ENCODE measurements at places on chromosomes 12 and 14.

DNA sequence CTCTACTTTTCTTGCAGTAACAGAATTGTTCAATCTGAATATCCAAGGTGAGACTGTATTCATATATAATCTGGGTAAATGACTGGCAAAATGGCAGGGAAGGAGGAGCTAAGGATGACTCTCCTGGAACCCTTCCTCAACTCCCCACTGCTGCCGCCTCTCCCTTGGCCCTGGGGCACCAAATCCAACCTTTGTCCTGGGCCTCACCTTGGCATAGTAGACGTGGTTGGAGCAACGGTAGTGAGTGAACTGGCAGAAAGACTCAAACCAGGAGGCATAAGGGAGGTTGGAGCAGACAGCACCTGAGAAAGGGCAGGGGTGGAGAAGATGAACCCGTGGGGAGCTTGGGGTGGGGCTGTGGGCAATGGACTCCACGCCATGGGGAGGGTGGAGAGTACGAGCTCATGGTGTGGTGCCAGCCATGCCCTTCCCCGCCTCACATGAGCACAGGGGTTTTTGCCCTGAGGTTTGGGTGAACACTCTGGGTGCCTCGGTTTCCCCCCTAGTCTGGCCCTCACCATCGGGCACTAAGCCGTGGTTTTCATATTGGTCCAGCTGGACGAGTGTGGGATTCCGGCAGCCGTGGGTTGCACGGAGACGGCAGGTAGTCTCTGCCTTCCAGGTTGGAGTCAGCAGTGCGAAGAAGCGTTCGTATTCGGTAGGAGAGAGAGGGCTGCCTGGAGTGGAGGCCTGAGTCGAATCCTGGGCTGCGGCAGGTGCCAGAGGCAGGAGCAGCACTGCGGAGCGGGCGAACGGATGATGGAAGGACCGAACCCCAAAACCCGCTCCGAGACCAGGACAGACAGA is 753 bp downstream of the ACRBP start:
- DNase-seq = no peak

DNA sequence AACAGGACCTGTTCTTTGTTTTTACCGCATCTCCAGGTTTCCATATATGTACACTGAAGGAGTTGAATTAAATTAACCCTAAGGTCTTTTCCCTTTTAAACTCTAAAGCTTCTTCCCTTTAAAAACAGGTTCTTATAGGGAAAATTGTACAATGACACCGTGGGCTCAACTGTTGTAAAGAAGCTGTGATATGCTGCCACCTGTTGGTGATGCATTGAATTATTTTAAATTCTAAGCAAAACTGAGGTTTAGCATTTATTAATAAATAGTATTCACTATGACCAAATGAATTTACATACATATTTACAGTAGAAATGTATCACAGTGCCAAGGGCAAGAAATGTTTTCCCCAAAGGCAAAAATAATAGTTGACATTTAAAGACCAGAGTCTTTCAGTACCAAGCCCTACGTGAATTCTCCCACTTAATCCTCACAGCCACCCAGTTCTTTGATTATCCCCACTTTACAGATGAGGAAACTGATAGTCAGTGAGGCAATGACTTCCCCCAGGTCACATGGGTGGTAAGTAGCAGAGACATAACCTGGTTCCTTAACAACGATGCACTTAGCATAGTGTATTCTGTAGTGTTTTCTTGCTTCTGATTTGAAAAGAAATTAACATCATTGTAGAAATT is 35.7 kb upstream of the TMEM263 start:
- peak; percentile 53 for DNase-seq

DNA sequence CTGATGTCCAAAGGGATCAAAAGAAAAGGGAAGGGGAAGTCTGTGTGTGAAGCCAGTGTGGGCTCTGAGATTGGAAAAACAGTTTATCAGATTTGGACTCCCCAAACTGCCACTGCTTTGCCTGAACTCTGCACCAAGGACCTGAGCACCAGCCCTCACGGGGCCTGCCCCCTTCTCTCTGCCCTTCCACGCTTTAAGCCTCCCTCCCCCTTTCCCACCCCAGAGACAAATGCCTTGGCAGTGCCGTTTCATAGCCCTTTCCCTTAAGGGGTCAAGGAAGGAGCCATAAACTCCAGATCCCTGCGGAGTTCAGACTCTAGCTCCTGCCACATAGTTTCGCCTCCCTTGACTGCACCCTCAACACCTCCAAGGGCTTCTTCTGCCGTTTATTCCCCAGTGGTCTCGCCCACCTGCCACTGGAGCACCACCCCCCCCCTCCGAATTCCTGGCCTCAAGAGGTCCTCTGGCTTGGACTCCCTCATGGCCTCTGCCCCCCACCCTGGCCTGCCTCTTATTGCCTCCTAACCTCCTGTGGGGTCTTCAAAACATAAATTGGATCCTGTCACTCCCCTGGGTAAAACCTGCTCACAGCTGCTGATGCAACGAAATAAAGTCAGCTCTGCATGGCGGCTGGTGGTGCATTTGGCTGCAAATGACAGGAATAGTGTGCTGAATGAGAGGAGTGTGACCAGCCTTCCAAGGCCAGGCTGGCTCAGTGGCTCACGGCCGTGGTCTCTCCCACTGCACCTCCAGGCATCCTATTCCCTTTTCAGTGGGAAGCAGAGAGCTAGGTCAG is 18.8 kb downstream of the SLC25A29 start:
- no peak for DNase-seq

DNA sequence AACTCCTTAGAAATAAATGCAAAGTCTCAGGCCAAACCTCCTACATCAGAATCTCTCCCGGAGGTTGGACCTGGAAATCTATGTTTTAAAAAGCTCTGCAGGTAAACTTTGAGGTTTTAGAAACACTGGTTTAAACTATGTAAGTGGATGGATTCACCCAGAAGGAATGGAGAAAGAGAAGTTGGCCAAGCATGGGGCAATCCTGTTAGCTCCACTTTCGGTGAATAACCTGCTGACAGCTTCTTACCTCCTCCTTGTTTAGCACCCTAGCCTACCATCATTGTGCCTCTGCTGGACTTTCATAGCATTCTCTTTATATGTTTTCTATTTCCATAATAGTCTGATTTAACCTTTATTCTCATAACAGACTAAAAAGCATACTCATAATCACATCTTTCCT is 3.0 kb upstream of the ARHGDIB start:
- no peak for DNase-seq

DNA sequence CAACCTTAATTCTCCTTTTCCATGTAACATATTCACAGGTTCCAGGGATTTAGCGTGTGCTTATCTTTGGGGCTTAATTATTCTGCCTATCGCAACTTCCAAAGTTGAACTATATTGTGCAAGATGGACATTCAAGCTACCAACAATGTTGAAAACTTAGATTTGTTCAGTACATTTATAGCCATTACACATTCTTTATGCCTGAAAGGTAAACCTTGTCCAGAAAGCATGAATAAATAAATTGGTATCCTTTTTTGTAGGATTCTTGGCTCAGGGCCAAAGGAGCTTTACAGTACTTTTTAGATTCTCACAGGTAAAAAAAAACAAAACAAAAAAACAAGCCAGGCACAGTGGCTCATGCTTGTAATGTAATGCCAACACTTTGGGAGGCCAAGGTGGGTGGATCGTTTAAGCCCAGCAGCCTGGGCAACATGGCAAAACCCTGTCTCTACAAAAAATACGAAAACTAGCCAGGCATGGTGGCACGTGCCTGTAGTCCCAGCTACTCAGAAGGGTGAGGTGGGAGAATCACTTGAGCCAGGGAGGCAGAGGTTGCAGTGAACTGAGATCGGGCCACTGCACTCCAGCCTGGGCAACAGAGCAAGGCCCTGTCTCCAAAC is 3.3 kb downstream of the C12orf56 start:
- peak; percentile 74 for DNase-seq

DNA sequence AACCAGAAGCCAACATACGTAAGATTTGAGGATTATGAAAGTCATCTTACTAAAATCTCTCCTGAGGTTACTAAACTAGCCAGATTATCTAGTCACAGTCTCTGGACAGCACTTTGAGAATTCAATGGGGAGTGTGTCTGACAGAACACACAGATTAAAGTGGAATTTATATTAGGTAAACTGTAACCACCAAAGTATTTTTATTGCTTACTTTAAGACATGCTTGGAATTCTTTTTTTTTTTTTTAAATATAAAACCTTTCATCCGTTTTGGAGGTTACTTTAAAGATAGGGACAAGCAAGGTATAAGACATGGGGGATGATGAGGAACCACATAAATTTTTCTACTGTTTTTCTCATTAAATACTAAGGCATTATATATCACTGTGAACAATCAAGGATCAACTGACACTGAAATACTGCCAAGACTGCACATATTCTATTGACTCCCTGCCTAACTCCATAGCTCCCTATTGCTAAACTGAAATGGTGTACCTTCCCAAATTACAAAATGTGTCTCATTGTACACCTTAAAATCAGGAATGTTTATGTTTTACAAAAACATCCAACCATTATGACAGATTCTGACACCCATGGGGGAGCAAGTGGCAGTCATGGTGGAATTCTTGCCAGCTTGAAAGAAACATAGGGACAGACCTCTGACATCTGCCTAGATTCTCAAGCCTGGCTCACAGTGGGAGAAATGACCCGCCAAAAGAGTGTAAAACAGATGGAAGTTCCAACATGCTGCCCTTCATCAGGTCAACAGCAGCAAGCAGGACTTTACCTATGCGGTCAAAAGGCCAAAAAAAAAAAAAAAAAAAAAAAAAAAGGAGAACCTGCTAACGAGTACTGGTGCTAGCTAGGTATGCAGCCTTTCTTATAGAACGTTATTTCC is 239.3 kb downstream of the MED13L start:
- DNase-seq = no peak

- DNase-seq = peak; percentile 8
Measured at GRCh38 chr12:72448805-72449204, 176.6 kb downstream of the TRHDE start.

DNA sequence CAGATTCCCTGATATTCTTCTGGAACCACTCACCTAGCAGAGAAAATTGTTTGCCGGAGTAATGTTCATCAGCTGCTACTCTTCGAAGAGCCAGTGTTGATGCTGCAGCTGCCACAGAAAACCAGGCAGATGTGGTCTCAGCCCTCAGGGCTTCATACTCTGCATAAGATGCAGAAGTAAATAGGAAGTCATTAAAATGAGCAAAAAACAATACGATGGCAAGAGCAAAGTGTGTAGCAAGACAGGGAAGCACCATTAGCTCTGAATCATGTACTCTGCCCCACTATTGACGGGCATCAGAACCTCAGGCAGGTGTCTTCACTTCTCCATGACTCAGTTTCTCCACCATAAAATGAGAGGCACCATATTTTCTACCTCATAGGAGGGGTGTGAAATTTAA is 991.6 kb upstream of the TMEM132C start:
- no peak for DNase-seq

DNA sequence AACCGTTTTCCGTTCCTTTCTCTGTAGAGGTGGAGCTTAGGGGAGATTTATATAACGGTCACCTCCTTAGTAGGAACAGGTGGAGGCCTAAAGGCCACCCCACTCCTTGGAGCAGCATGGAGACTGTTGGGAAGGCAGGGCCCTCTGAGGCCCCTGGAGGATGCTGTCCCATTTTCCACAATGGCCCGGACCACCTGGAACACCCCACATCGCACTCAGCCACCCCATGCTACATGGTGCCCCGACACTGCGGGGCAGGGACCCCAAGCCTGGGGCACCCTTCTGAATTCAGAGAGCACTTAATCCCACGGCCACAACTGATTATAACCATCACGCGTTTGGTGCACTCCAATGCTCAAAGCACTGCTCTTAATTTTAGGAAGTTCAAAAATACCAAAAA is 41.4 kb downstream of the C14orf132 start:
- DNase-seq = no peak

DNA sequence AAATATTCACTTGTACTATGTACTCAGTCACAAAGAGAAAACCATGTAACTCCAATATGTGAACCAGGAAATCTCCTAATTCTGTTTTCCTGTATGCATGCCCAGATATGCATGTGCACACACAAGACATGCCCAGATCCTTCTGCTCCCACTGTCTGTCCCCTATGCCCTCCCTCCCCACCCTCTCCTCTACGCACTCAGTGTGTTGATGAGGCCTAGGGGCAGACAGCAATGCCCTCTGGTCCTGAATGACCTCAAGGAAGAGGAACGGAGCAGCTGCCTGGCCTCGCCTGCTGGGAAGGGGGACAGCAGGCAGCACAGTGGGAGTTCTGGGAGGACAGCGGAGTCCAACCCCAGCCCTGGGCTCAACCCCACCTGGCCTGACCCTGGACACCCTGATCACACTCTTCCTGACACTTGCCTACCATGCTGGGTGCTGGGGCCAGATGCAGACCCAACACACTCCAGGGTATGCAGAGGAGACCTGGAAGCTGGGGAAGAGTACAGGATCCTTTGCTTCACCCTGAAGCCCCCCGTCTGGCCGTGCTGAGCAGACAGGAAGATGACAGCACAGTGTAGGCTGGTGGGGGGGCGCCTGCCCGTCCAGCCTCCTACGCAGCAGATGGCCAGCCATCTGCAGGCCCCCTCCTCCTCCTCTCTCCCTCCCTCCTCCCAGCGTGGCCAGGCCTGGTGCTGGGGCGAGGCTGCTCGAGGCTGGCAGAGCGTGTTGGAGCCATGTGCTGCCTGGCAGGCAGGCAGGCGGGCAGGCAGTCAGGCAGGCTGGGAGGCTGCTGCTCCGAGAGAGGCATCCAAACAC is 106.6 kb upstream of the NCOR2 start:
- DNase-seq = no peak

Data from NCI-H345 (cell line).